Germinal center (tissue), 1 donor: ENCODE measurements at places on chromosomes 2 and 18.

DNA sequence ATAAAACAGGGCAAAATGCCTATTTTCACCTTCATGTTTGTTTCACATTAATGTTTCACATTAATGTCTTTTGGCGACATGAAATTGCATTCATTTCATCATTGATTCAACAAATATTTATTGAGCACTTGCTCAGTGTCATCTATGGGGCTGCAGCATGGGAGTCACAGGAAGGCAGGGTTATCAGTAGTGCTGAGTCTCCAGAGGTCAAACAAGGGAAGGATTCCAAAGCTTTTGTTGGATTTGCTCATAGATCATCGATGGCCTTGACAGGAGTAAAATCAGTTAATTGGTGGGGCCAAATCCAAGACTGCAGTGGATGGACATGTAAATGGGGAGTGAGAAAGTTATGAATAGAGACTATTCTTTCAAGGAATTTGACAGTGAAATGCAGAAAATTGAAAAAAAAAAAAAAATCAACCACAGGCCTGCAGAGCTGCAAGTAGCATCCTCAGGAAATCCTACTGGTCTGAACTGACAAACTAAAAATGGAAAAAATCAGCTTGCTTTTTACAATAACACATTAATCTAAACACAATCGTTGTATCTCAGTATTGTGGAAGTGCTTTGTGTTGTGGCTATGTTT, 1290.8 kb downstream of the DPP10 start:
- no peak for DNase-seq

DNA sequence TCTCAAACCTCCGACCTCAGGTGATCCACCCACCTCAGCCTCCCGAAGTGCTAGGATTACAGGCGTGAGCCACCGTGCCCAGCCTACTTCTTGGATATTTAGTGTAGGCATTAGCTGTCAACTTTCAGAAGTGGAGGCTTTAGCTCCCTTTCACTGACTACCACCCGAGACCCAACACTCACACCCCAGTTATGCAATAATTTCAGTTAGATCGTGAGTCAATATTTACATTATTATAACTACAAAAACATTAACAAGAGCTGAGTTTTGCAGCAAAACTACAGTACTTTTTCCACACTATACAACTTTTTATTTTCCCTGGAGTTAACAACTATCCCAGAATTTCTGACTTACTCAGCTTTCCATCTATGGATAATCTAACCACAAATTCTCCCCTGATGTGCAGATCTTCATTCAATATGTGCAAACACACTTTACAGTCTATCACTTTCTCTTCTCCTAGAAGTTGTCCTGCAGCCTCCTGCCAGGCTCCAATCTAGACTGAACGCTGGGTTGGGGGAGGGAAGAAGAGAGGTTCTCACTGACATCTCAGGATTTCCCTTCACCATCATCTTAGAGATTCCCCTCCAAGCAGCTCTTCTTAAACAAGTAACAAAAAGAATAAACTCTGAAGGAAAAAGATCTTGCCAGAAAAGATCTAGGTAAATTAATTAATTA, 10.1 kb downstream of the TBC1D8 start:
- no peak for DNase-seq

- DNase-seq = peak; percentile 80
These were observed 5.7 kb downstream of the PTMA start for GRCh38 chr2:231713730-231714638.

DNA sequence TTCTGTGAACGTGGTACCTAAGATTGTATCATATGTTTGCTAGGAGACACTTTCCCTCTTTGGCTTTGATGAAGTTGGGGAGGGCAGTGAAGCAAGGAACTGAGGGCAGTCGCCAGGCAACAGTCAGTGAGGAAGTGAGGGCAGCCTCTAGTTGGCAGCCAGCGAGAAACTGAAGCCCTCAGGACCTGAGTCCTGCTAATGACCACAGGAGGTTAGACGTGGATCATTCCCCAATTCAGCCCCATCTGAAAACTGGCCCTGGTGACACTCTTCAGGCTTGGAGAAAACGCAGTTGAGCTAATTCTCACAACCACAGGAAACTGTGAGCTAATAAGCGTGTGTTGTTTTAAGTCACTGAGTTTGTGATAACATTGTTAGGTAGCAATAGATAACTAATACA, 84.5 kb upstream of the REG3G start:
- DNase-seq = no peak

GRCh38 chr2:133171393-133172004, 396.8 kb downstream of the NCKAP5 start:
- peak; percentile 3 for DNase-seq

DNA sequence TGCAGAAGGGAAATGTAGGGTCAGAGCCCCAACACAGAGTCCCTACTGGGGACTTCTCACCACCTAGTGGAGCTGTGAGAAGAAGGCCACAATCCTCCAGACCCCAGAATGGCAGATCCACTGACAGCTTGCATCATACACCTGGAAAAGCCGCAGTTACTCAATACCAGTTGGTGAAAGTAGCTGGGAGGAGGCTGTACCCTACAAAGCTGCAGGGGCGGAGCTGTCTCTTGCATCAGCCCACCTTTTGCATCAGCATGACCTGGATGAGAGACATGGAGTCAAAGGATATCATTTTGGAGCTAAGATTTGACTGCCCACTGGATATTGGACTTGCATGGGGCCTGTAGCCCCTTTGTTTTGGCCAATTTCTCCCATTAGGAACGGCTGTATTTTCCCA, 237.3 kb downstream of the CALCRL start:
- no peak for DNase-seq

GRCh38 chr2:232138441-232138840, 176.9 kb downstream of the DIS3L2 start:
- DNase-seq = no peak

GRCh38 chr2:96773922-96774321, 13.2 kb downstream of the CNNM4 start:
- peak; percentile 51 for DNase-seq

- DNase-seq = no peak
These were observed 27.1 kb upstream of the SULT1C3 start for GRCh38 chr2:108212671-108213070.

- DNase-seq = no peak
These were observed 133.2 kb downstream of the NCK2 start for GRCh38 chr2:105877945-105878344.

DNA sequence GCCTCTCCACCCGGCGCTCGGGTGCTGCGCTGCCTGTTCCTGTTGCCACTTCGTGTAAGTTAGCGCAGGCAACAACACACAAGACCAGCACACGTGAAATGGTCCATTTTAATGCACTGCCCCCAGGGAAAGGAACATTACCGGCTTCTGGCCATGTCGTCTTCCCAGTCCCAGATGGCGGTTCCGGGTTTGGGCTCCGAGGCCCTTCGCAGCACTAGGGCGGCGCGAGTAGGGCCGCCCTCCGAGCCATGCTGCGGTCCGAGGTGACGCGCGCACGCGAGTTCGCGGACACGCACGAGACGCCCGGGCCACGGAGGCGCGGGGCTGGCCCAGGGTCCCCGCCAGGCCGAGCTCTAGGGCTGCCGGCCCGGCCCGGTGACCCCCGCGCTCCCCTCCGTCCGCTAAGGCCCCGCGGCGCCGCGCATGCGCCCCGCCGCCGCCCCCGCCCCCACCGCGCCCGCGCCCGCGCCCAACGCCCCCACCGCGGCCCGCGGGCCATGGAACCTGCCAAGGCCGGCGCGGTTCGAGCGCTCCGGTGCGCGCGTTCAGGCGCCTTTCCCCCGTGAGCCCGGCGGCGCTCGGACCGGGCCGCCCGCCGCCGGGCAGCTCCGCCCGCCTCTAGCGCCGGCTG, 367 bp upstream of the ZNF236 start:
- DNase-seq = peak; percentile 88

GRCh38 chr2:203626952-203627681, 79.3 kb upstream of the CD28 start:
- no peak for DNase-seq

DNA sequence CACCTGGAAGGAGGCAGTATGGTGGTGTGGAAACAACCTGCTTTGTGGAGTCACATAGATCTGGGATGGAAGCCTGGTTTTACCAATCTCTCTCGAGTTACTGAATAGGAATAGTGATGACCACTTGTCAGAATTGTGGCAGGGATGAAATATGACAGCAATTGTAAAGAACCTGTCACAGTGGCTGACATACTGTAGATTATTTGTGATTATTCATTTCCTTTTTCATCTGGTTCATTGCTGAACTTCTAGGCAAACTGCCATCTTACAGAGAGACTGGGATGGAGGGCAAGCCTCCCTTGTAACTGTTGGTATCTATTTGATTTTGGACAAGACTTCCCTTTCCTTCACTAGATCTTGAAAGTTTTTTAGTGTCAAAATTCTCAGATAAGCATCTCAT, 42.0 kb downstream of the FMNL2 start:
- DNase-seq = no peak

DNA sequence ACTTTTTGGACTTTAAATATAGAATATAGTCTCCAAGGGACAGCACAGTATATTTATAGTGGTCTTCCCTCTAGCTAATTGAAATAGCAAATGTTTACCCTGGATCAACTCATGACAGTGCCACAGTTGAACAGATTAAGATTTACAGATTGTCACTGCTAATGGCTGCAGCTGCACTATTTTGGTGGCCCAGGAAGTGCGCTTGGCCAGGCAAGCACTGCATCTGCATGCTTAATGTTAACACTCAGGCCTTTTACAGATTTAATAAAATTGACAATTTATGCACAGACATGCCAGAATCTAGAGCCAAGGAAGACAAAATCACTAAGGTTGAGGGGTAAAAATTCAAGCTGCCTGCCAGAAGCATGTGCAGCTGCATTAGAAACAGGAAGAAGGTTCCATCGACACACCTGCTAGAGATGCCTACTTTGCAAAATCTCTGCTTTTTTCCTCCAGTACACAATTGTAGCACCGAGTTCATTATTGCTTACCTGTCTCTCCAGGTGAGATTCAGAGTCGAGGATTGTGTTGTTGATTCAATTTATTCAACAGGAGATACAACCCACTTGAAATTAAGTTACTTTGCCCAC, 1042.3 kb upstream of the NRXN1 start:
- no peak for DNase-seq
